ENCODE measurements at places on chromosomes 2 and 18. TPM values are rescaled to one million over a fixed set of nuclear protein-coding genes. Genes with fewer than 3 reads are reported as not detected.

DNA sequence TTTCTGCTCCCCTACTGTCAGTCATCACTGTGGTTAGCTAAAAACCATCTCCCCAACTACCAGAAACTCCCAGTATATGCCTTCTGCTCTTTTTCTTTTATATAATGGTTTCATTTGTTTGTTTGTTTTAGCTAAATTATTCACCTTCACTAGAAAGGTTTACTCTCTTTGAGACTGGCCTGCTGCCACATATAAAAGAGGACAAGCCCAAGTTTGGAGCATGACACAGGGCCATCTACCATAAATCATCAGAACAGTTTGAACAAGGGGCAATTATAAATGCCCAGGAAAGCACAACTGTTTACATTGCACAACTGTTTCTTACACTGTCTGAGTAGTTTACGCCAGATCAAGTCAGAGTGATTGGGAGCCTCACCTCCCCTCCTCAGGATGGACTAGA, 471.0 kb upstream of the PIK3C3 start:
- DNase-seq = no peak

DNA sequence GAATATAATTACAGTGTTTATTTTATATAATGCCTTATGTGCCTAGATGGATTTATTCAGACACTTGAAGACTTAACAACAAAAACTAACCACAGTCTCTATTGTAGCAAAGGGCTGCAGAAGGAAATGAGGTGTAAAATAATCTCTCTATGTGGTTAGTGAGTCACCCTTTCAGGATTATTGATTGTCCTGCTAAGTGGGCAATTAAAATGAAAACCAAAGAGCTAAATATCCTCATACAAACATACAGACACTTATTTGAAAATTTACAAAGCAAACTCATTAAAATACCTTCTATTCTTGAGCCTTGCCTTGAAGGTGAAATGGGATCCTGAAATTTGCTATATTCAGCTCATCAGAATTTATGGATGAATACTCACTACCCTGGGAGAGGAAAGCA, 27.7 kb upstream of the DCC start:
- DNase-seq = no peak

DNA sequence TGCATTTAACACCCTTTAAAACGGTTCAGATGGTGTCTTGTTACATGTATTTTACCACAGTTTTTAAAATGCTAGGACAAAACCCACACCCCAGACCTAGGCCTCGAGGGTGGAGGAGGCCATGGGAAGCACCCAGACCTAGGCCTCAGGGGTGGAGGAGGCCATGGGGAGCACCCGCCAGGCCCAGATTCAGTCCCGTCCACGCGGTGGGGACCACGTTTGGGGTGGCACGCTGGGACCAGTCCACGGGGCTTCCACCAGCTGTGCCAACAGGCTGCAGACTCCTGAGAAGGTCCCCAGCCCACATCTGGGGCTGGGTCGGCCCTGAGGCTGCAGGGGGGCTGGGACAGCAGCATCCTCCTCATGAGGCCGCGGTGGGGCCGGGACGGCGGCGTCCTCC, 63.4 kb downstream of the SLC66A2 start:
- no peak for DNase-seq

DNA sequence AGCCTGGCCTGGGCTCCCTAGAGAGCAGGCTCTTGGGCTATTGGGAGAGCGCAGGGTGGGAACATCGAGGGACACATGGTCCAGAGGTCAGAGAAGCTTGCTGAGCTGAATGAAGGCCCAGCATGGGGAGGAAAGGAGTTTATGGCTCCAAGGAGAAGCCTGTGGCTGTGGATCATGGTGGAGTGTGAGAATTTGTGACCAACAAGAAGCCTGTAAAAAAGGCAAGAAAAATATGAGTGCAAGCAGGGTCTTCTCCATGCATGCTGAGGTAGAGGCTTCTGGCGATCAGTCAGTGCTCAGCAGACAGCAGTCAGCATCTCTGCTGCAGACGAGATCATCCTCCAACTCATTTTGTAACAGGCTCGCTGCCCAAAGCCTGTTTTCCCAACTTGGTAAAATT, 1.3 kb upstream of the SCYGR3 start:
- no peak for DNase-seq

DNA sequence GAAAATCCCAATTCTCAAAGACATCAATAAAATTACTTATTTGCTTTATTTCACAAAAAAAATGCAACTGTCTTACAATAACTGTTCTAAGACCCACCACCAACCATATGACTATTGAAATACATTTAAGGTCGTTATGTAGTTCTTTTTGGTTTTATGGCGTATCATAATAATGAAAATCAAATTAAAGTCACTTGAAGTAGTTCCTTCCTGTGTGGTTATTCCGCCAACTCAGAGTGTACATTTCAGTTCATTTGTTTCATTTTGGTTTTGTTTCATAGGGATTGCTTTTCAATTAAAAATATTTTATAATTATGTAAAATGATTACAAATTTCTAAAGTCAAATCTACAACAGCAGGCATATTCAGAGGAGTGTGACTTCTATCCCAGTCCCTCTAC, 45.9 kb upstream of the AAK1 start:
- DNase-seq = no peak

DNA sequence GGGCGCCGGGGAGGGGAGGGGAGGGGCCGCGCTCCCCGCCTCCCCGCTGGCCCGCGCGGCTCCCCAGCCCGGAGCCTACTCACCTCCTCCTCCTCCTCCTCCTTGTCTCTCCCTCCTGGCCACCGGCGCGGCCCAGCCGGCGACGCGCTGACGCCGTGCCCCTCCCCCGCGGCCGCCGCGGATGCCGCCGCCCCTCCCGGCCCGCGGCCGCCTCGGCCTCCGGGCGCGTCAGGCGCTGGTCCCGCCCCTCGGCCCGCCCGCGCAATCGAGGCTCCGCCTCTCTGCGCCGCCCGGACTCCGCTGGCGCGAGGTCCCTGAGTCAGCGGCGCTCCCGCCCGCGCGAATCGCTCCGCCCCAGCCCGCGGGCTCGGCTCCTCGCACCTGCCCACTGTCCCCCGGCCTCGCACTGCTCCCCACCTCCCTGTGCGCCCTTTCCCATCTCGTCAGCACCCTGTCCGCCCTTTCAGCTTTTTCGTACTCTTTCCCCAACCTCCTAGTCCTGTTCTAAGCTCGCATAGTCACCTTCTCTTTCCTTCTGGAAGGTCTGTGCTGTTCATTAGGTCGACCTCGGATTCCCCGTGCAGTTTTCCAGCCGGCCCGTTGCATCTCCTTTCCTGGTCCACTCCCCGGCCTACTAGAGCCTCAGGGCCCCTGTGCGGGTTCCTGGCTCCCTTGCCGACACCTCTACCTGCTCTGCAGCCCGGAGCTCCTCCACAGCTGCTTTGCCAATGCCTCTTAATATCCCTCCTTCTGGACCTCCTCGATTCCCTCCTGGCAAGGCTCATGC, 187.4 kb downstream of the ZEB2 start:
- DNase-seq = peak; percentile 44

GRCh38 chr2:215851696-215852095, 161.7 kb downstream of the MREG start:
- no peak for DNase-seq

- DNase-seq = no peak
Measured at GRCh38 chr2:190197143-190197720, 122.4 kb downstream of the HIBCH start.

DNA sequence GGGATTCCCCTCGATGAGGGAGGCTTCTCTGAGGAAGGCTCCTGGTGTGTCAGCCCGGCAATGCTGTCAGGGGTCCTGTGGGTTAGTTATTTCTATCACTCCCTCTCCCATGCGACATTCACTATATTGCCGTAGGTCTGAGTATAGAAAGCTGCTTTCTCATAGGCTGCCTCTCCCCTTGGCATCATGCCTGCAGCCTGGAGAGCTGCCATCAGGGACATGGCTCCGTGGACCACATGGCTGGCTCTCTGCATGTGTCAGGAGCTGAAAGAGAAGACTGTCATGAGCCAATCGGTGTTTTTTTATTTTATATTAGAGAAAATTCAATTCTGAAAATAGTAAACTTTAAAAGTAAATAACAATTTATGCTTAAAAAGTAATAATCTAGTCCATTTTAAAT, 198.0 kb downstream of the CDH20 start:
- no peak for DNase-seq

DNA sequence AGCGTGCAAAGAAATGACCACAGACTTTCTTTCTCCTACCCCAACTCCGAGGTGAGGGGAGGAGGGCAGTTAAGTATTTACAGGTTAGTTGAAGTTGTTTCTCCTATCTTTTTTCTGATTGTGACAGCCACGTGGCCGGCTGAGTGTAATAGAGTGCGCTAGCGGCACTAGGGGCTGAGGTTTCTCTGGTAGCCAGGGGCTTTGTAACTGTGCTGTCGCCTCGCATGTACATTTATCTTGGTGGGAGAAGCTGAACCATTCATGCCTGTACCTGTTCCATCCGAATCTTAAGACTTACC, 214.1 kb upstream of the STON1 start:
- no peak for DNase-seq

DNA sequence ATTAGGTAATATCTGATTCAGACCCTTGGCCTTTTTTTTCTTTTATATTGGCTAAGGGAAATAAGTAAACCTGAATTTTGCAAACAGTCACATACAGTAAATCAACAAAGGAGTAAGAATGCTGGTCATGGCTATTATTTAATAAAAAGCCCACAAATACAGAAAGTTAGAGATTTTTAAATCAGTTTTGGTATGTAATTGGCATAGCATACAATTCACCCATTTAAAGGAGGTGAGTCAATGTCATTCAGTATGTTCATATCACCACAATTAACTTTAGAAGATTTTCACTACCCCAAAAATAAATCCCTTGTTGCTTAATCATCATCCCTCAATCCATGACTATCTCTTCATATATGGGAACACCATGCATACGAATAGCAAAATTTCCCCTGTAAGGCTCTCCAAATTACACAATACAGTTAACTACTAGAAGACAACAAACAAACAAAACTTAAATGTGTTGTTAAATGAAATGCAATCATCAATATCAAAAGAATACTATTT, 45.9 kb upstream of the NYAP2 start:
- DNase-seq = no peak

GRCh38 chr18:45635893-45636509, 20.7 kb downstream of the SLC14A2 start:
- DNase-seq = no peak

- DNase-seq = no peak
Measured at GRCh38 chr18:32759611-32760167, 13.1 kb downstream of the KLHL14 start.

DNA sequence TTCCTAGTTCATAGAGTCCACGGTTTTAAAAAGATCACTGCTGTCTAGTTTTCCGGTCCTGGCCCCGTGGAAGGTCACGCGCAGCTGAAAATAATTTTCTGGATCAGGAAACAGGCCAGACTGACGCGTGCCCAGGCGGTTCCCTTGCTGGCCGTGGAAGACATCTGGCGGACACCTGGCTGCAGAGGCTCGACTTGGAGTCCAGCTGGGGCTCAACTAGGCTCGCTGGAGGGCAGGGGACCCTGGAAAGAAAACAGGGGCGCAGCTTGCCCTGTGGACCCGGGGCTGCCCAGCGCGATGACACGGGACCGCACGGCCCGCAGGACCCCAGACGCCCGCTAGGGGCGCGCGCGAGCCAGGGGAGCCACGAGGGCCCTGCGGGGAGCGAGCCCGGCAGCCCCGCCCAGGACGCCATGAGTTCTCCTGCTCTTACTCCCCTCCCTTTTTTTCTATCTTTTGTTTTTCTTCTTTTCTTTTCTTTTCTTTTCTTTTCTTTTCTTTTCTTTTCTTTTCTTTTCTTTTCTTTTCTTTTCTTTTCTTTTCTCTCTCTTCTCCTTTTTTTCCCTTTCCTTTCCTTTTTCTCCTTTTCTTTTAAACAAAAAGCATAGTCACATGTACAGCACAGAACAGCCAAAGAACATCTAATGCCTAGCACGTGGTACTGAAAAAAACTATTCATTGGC, 43.2 kb upstream of the UBE2F start:
- DNase-seq = peak; percentile 39

GRCh38 chr2:54289917-54290316, 33.9 kb upstream of the TSPYL6 start:
- no peak for DNase-seq

DNA sequence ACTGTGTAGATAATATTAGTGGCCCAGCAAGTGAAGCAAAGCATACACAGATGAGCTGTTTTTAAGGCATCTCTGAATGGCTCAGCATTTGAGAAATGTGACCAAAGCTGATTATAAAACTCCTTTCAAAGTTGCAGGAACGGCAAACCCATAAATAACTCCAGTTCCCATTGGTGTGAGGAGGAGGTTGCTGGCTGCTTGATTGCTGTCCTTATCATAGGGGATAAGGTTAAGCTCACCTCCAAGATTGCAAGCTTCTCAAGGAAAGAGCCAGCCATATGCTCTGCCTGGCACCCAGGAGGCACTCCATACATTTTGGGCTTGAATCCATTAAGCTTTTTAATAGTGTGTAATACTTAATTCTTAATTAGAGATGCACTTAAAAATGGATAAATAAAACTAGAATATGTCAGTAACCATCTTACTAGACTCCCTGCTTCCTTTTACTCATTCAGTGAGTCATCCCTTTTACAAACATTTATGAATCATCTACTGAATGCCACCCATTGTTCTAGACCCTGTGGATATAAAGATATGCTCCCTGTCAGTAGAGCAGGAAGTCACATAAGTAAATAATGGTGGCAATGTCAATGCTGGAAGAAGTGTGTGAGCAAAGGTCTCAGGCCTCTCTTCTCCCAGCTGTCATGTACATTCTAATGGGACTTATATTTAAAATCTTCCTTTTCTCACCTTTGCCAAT, 99.3 kb downstream of the SPATS2L start:
- peak; percentile 74 for DNase-seq

GRCh38 chr2:190792956-190793888, 87.4 kb upstream of the GLS start:
- no peak for DNase-seq

GRCh38 chr2:234496835-234497593, at the start of gene ARL4C:
ARL4C (minus strand) TSS chr2:234497081; CDS start chr2:234496586, 495 bp downstream.
- DNase-seq = no peak

DNA sequence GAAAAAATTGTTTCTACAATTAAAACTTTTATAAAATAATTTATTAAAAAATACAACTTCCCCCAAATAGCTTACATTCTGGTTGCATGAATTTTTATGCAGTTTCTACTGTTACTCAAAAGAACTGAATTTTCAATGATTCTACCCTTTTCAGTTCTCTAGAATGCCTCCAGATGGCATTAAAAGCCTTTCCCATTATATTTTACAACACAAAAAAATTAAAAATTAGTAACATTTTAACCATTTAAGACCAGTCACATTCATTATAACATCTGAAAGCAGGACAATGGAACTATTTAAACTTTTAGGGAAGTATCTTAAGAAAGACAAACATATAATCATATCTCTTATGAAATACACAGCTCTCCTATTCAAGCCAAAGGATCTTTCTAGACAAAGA, 236.0 kb upstream of the REV1 start:
- DNase-seq = no peak

Gene KRTCAP3
- 0.47 TPM for polyA plus RNA-seq

Gene POTEI
- not detected for polyA plus RNA-seq

Gene CENPA
- 18.9 TPM for polyA plus RNA-seq

Gene COBLL1
- polyA plus RNA-seq = 56.2 TPM

Gene SERPINE2
- polyA plus RNA-seq = 387 TPM

Gene KYNU
- polyA plus RNA-seq = 0.04 TPM

Gene EVX2
- polyA plus RNA-seq = not detected

Gene KCTD1
- 6.3 TPM for polyA plus RNA-seq

Measured in BJ (cell line).